ENCODE measurements at places on chromosomes 12 and 14. TPM values are rescaled to one million over a fixed set of nuclear protein-coding genes. Genes with fewer than 3 reads are reported as not detected.

The C1QL4 gene
- 5.8 TPM for total RNA-seq

The RAPGEF3 gene
- 0.72 TPM for total RNA-seq

The IGF1 gene
- total RNA-seq: not detected

The TBC1D30 gene
- total RNA-seq: 1.5 TPM

The SNAPC1 gene
- total RNA-seq: 11.0 TPM

The TGM1 gene
- 0.98 TPM for total RNA-seq

The TAS2R30 gene
- total RNA-seq: not detected

The LMO3 gene
- total RNA-seq: not detected

The DTD2 gene
- 17.0 TPM for total RNA-seq

The ARHGEF25 gene
- 5.0 TPM for total RNA-seq

The ANKRD33 gene
- not detected for total RNA-seq

The TAS2R8 gene
- not detected for total RNA-seq

The MGP gene
- not detected for total RNA-seq

The CD163 gene
- not detected for total RNA-seq

The DENND5B gene
- total RNA-seq: 10.6 TPM

The HNF1A gene
- total RNA-seq: 2.8 TPM

All from A549 treated with dexamethasone at 1 μM for 4 hours (cell line).